ENCODE measurements at places on chromosomes 1 and 21.

- no peak for DNase-seq
These were observed 98.0 kb upstream of the DEPDC1 start for GRCh38 chr1:68594851-68595250.

DNA sequence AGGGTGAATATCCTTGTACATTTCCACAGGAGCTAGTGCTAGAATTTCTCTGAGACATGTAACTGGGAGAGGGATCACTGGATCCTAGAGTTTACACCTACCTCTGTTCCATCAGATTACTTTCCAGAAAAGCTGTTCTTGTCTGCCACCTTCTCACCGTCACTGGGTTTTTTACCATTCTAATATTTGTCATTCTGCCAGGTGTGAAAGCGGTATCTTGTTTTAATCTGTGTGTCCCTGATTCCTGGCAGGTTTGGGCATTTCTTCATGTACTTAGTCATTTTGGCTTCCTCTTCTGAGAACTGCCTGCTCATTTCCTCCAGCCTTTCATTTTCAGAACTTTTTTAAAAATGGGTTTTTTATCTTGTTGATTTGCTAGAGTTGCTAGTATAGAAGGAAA lies 5.1 kb downstream of the PMF1 start:
- DNase-seq: no peak

DNA sequence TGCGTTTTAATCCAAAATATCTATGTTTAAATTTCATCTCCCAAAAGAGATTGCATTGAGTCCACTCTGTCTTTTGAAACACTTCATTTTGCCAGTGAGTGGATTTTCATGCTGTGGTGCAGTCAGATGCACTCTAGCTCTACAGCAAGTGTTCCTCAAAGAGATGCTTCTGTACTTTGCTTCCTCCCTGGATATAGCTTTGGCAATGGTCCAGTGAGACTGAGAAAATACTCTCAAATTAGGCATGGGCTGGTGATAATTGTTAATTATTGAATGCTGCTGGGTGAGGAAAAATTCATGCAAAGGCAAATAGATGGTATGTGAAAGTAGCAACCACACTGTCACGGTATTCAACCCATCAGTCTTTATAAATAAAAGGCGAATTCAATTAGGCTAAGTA lies 396.9 kb downstream of the ADGRL2 start:
- DNase-seq: peak; percentile 47

DNA sequence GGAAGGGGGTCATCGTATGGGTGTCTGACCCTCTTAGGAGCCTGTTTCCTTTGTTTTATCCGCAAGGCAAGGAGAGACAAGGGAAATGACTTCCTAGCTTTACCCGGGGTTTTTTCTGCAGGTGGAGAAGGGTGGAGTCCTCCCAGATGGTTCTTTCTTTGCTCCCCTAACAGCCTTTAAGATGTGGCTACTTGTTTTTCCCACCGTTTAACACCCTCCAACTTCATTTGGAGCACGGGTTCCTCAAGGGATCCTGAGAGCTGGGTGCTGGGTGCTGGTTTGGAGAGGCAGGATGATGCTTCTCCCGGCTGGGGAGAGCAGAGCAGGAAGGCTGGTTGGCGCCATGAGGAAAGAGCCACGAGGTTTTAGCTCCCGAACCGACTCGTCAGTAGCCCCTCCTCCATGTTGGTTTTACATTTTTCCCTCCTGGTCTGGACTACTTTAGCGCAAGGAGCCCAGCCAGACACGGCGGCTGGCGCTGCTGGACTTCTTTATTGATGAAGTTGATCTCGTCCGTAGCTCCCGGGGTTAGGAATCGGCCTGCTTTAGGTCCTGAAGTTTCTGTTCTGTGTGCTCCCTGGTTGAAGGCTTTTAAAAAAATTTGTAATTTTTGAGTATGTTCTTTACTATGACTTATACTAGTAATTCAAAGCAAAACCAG lies 1.4 kb downstream of the UCK2 start:
- DNase-seq: peak; percentile 90

DNA sequence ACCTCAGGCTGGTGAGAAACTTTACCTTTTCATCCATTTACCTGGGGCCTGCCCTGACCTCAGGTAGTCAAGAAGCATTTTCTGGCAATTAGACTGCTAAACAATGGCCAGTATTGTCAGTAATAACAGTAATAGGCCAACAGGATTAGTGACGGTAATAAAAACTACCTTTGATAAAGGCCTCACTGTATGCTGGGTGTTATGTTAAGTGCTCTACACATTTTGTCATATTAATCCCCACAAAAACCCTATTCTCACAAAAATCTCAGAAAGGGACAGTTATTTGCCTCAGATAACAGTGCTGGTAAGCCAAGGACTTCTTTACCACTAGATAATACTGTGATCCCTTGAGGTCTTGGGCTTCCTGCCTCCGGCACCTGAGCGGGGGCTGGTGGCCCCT lies 191.4 kb downstream of the FOXD2 start:
- DNase-seq: no peak

DNA sequence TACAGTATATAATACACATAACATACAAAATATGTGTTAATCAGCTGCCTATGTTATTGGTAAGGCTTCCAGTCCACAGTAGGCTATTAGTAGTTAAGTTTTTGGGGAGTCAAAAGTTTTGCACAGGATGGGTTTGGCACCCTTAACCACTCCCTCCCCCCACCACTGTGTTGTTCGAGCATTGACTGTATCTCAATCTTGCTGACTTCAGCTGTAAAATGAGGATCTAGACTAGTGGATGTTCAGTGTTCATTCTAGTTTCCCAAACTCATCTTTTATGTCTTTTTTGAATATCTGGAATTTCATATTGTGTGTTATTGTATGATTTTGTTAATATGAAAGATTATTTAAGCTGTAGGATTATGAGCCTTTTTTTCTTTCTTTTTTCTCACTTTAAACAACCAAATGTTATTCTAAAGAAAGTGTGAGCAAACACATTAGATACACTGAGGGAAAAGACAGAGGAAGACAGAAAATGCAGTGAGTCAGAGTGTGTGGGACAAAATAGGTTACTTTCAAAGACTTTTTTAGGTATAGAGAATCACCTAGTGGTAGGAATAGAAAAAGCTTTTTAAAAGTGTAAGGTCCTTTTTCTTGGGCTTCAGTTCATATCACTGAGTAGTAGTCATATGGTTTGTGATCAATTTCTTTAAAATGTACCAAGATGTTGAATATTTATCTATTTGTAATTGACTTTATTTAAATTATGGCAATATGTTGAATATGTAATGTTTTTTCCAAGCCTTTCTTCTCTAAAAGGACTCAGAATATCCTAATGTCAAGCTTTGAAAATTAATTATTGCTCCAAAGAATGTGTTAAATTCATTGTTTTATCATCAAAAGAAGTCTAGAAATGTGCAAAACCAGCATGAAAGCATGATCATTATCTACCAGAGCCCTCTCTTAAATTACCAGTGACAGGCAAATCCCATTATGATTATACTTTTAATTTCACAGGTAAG lies 17.9 kb upstream of the CENPF start:
- DNase-seq: peak; percentile 50

- no peak for DNase-seq
These were observed 577 bp downstream of the IKBKE start for GRCh38 chr1:206470692-206471414.

DNA sequence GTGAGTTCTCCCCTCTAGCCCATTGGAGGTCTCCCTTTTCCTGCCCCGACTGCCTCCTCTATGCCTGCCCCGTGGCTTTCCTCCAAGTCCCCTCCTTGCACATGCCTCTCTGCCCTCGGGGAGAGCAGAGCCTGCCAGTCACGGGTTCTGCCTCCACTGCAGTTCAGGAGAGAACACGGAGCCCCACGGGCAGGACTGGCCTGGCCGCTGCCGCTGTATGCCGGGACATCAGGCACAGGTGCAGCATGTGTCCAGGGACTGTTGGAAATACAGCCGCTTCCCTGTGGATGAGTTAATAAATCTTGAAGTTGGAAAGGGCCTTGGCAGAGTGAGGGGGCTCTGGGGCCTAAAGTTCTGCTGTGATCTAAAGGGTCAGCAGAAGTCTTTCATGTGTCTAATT lies 676.6 kb downstream of the MATN1 start:
- no peak for DNase-seq

DNA sequence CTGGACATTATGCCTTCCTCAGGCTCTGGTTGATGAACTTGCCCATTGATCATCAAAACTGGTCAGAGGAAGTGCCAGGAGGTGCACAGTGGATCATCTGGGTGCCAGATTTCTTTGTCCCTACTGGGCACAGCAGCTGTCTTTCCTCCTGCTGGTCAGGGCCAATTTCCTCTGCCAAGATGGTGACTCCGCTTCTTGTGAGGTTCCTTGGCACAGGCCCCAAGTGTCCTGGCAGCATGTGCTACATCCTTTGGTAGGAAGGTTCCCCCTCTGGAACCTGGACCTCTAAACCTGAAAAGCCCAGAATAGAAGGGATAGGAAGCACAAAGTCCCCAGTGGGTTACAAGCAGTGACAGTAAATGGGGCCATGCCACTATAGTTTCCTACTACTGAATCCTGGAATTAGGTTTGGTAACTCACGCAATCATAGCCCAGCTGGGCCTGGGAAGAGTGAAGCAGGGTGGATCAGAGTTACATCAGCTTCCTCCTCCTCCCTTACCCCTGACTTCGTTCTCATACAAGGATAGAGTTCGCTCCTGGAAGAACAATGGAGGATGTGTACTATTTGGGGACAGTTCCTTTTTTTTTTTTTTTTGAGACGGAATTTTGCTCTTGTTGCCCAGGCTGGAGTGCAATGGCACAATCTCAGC lies 147.1 kb downstream of the CNIH3 start:
- DNase-seq: no peak

DNA sequence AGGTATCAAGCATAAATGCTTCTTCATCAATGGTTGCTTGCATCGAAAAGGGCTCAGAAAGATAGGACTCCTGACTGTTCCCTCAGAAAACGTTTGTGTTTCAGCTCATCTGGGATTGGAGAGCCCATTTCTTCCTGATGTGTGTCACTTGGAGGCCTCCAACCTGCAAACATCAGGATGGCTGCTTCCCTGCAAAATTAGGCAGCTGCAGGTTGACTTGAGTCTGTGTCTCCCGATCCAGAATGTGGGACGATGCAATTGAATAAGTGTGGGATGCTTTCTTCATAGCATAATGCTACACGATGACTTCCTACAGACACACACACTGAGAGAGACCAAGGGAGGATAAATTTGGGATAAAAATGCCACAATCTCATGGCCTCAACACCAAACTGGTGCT lies 42.2 kb downstream of the OLIG1 start:
- DNase-seq: no peak

DNA sequence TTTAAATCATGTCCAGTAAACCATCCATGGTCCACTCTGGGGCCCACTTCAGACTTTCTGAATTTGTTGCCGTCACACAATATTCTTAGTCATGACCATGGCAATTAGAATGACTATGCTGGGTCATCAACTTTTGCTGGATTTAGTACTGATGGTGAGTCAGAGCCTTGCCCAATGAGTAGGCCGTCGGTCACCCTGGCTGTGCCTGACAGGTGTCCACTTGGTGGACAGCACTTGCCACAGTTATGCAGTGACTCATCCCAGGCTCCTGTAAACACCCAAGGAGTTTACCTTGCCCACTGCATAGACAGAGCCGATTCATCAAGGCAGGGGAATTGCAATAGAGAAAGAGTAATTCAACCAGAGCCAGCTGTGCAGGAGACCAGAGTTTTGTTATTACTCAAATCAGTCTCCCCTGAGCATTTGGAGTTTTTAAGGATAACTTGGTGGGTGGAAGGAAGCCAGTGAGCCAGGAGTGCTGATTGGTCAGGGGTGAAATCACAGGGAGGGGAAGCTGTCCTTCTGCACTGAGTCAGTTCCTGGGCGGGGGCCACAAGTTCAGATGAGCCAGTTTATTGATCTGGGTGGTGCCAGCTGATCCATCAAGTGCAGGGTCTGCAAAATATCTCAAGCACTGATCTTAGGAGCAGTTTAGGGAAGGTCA lies 333.8 kb downstream of the PTPRU start:
- no peak for DNase-seq

DNA sequence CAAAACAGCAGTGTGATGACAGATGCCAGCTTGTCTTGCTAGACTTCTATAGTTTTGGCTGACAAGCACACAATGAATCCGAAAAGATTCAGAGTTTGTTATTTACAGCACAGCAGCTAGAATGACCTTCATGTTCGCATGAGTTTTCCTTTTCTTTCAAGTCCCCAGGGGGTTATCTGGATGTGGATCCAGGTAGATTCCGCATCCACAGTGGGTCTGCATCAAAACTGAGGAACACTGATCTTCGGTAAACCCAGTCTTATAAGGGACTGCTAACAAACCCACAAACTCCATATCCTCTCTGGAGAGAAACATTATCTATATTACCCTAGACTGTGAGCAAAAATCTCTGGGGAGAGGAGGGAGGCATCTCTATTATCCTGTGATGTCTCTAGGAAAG lies 69.0 kb upstream of the DEPDC1 start:
- no peak for DNase-seq

DNA sequence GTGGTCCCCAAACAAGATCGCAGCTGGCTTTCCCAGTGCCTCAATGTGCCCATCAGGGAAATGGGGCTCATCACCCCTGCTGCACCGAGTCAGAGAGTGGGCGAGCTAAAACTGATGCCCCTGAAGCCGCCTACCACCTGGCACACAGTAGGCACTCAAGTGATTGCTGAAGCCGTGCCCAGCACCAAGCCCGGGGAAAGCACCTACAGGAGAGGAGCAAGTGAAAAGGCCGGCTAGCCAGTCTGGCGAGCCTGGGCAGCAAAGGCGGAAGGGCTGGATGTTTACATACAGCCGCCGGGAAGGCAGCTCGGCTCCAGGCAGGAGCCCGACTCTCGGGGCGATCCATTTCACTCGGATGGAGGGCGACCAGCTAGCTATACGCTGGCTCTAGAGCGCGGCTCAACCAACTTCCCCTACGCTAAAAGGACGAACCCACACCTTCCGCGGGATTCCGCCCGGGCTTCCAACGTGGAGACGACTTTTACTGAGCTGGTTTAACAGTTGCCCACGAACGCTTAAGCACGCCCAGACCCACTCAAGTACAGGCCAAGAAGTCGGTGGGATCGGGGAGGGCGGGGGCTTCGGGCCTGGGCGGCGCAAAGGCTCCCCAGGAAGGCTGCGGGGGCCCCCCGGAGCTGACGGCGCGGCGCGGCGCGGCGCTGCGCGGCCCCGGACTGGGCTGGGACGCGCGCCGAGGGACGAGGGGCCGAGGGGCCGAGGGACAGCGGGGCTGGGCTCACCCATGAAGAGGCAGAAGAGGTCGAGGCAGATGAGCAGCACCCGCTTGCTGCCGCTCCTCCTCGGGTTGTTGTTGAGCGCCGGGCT lies 1.0 kb downstream of the PLPP3 start:
- DNase-seq: peak; percentile 62

DNA sequence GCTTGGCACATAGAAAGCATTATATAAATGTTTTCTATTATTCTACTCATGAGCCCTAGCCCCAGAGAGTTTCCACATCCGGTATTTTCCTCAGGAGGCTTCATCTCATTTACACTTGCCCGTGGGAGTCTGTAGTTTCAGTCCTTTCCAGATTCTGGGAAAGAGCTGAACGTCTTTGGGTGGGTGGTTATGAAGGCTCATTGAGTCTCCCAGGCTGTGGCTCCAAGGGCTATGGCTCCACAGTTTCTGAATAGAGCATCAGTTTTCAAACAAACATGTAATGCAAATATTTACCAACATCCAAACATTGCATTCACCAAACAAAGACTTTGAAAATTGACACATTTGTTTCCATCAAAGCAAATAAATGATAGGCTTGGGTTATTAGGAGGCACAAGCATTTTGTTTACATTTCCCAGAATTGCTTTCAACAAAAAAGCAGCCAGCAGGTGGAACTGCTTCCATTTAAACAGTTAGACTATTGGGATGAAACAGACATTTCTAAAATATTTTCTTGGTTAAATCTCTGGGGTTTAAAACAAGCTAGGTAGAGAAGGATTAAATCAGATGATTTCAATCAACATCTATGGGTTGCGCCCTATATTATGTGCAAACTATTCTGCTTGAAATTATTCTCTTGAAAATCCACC lies 1.3 kb upstream of the LEMD1 start:
- DNase-seq: peak; percentile 80

- no peak for DNase-seq
These were observed 44.0 kb downstream of the TRIM62 start for GRCh38 chr1:33137800-33138199.

Measured in NCI-H1417 (cell line).